Vagina (tissue), 2 donors: ENCODE measurements at places on chromosomes 7 and 10.

DNA sequence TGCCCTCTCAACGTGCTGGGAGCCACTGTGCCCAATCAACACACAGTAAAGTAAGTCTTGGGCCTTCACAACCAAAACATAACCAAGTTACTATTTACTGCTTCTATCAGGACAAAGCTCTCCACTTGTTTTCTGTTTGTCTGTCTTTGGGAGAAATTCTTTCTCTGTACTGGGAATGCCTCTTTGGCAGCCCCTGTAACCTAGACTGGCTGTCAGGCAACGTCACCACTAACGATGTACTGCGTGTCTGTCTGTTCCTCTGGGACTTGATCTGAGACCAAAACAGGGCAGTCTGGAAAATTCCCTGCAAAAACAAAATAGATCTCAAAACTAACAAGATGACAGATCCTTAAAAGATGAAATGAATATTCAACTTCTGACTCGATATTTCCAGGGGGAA lies 113.0 kb downstream of the SMURF1 start:
- peak; percentile 31 for DNase-seq

GRCh38 chr10:25016376-25017153 lies at the start of gene THNSL1:
Gene THNSL1 (plus strand): TSS chr10:25016612. CDS start chr10:25023224, 6,612 bp downstream.
- DNase-seq, result peak; percentile 97

DNA sequence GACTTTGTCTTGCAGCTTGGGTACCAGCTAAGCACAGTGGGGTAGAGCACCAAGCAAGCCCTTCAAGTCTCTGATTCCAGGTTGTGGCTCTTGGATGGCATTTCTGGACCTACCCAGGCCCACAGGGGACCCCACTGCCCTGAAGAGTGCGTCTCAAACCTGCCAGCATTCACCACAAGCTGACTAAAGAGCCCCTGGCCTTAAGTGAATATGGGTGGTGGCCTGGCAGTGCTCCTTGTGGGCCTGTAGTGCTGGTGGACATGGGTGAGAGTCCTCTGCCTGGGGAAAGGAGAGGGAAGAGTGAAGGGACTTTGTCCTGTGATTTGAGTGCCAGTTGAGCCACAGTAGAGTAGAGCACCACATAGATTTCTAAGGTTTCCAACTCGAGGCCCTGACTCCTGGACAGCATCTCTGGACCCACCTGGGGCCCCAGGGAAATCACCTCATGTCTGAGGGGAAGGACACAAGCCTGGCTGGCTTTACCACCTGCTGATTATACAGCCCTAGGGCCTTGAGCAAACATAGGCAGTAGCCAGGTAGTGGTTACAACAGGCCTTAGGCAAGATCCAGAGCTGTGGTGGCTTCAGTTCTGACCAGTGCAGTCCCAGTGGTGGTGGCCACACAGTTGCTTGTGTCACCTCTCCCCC lies 23.7 kb downstream of the GSDME start:
- DNase-seq, result no peak

- no peak for DNase-seq
Measured at GRCh38 chr10:127935071-127935561, 28.2 kb downstream of the PTPRE start.

DNA sequence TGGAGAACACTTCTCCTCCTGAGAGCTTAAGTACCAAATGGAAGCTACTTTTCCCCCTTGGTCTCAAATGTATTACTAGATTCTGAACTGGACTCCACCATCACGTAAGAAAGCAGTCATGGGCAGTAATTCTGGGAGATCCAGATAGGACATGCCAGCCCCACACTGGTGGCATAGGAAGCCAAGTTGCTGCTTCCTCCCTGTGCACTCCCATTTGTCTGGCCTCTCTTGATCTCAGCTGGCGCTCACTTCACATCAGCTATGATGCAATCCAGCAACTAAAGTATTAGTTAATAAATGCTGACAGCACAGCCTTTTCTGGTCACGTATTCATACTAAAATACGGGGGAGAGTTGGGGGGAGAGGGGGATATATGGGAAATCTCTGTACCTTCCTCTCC lies 3.4 kb upstream of the IL6 start:
- DNase-seq, result no peak

- DNase-seq, result no peak
Measured at GRCh38 chr7:30867483-30867882, 44.2 kb upstream of the AQP1 start.

GRCh38 chr7:117950601-117951260 lies 77.5 kb upstream of the CTTNBP2 start:
- DNase-seq, result no peak

GRCh38 chr10:44015702-44016500 lies 367.2 kb upstream of the ZNF32 start:
- DNase-seq, result peak; percentile 84

DNA sequence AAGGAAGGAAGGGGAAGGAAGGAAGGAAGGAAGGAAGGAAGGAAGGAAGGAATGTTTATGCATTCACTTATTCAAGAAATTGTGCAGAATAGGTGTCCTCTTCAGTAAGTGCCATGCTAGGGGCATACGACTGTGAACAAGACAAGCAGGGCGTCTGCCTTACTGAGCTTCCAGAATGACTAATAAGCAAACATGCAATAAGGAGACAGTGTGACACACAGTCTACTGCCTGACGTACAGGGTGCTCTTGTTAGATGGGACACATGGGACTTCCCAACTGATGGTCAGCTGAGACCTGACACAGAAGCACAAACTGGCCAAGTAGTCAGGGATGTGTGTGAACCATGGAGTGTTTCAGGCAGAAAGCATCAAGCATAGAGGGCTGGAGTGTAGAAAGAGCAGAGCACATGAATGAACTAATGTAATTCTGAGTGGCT lies 18.2 kb downstream of the DNAJC12 start:
- no peak for DNase-seq

GRCh38 chr10:14244147-14244546 lies 86.6 kb downstream of the FRMD4A start:
- no peak for DNase-seq

DNA sequence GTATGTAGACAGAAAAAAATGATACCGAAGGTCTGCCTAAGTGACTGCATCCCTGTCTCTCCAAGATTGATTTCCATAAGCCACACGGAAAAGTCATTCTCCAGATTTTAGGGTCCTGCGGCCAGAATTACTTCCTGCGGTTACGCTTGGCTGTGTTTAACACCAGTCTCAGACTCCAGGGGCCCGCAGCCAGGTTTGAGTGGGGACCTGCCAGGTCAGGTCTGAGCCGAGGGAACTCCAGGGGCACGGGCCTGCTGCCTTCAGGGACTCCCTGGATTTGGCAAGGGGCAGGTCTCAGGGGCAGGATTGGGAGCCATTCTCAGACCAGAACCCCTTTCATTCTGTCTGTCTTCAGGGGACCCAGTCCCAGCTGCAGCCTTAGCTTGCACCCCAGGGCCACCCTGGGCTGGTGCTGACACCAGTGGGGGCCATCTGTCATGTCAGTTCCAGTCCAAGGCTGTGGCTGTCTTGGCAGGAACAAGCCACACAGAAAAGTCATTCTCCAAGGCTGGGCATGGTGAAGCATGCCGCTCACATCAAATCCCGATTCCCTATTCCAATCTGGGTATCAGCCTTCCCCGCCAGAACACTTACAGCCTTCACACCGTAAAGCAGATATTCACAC lies 39.0 kb downstream of the TMEM120A start:
- DNase-seq, result no peak

DNA sequence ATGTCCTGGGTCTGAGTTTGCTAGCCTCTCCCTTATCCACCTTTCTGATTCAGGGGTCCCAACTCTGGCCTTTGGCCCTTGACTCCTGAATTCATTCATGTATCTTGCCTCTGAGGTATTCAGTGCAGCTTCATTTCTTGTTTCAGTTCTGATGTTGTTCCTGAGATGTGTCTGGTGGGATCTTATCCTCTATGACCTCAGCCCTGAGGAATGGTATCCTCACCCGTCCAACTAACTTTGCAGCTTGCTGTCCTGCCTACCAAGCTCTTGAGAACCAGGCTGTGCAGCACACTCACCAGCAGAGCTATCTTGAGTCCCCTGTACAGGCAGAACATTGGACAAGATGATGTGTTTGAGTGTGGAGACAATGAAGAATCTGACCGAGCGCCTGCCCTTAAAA lies 13.8 kb downstream of the SUFU start:
- DNase-seq, result no peak
